ENCODE measurements at places on chromosomes 12 and 14.

DNA sequence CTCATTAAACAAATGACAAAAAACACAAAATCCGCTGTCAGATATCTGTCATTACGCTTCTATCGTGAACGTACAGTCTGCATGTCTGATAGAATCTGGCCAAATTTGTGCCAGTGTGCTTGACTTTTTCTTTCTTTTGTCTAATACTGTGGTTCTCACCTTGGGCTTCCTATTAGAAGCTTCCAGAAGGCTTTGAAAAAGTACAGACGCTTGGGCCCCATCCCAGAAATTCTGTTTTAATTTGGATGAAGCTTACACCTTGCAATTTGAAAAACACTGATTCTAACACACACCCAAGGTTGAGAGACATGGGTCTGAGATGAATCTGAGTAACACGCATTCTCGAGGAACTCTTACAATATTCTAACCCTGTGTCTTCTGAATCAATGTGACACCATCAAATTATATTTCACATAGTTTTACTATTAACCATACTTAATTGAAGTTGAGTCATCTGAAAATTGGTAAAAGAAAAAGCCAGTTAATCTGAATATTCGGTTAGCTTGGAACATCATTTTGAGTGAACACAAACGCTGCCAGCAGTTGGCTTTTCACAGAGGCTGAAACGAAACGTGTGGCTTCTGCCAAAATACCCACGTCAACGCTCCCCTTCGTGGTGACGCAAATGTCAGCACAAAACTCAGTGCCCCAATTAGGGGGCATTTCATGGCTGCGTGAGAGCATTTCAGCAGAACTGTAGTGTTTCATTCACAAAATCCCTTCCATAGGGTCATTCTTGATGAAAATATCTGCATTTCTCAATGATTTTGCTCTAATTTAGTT lies 420.5 kb downstream of the TMEM132D start:
- DNase-seq, result no peak

DNA sequence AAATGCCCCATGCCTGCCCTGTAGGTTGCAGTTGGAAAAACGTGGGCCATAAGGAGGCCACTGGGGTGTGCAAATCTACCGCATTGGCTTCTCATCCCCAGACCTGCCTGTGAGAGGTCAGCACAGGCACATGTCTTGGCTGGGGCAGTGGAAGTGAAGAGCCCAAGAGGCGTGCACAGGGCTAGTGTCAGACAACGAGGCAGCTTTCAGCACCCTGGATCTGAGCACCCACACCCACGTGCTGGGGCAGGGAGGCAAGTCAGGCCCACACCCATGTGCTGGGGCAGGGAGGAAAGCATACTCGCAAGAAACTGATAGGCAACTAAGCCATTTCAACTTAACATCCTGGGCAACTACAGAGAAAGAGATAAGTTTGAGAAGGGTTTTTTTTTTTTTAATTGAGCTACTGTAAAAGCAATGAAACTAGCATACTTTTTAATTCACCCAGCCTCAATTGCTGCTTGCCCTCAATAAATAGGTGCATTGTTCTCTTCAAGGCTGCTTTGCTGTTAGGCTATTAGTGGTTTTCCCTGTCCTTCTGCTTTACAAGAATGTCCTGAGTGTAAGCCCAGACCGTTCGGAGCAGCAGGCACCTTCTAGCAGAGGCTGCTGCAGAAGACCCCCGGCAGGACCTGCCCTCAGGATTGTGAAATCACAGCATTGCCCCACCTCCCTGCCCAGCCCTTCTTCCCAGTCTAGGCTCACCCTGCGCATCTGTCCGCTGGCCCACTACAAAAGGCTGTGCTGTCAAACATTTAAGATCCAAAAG lies 355.3 kb upstream of the FKBP4 start:
- DNase-seq, result no peak

GRCh38 chr12:49041881-49042484 lies 18.6 kb downstream of the KMT2D start:
- DNase-seq, result no peak

- no peak for DNase-seq
These were observed 146.6 kb downstream of the NRXN3 start for GRCh38 chr14:78316786-78317185.

- DNase-seq, result no peak
These were observed 46.0 kb downstream of the FAM222A start for GRCh38 chr12:109759595-109759994.

DNA sequence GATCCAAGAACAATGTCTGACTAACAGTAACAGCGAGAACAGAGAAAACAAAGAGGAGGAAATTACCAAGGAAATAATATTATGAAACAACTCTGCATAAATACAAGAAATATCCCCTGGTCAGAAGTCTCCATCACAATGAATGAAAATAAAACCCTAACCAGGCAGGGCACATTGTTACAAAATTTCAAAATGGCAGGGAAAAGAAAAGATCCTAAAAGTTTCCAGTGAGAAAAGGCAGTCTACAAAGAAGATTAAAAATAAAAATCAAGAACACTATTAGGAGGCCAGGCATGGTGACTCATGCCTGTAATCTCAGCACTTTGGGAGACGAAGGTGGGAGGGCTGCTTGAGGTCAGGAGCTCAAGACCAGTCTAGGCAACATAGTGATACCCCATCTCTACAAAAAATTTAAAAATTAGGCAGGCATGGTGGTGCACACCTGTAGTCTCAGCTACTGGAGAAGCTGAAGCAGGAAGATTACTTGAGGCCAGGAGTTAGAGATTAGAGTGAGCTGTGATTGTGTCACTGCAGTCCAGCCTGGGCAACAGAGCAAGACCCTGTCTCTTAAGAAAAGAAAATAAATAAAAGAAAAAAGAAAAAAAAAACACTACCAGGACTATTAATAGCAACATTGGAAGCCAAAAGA lies 47.8 kb downstream of the FERMT2 start:
- DNase-seq, result no peak

GRCh38 chr12:32568228-32568627 lies 110.9 kb upstream of the DNM1L start:
- no peak for DNase-seq

DNA sequence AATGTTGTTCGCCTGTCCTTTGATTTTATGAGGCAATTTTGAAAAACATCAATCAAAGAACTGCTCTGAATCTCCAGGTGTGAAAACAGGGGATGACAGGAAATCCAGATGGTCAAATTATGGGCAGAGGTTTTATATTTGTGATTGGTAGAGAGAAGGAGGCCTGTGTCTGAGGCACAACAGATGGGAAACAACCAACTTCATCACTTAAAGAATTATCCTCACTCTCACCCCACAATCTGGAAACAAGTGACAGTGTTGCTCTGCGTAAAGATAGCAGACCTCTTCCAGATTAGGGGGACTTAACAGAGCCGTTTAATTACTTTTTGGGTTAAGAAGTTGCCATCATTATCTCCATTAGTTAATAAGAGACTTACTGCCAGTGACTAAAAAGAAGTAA lies 64.1 kb upstream of the EGLN3 start:
- DNase-seq, result no peak

GRCh38 chr12:109608793-109609192 lies 35.2 kb downstream of the MVK start:
- DNase-seq, result no peak

DNA sequence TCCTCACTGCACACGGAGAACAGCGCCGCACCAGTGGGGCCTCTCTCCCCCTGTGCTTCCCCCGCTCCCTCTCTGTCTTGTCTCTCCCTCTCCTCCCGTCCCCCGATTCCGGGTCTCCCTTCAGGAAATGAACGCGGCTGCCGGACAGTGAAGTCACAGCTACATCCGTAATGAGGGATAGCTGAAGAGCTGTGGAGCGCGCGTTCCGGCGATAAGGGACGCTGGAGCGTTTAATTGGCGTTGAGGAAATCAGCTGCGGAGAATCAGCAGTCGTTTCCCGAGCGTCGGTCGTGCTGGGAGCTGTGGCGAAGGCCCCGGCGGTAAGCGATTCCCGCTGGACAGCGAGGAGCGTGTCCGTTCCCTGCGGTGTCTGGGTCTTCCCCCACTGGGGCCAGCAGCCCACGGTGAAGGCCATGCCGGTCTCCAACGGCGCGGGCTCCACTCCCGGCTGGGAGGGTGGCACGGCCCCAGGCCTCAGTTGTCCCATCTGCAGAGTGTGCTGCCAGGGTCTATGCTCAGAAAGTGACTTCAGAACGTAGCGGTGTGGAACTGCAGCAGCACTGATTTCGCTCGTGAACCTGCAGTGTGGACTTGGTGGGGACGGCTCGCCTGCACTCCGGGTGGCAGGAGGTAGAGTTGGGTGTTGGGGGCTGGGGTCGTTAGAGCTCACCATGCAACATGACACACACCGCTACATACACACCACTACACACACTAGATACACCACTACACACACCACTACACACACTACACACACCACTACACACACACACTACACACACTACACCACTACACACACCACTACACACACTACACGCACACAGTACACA lies 10.9 kb downstream of the NOC4L start:
- peak; percentile 57 for DNase-seq

DNA sequence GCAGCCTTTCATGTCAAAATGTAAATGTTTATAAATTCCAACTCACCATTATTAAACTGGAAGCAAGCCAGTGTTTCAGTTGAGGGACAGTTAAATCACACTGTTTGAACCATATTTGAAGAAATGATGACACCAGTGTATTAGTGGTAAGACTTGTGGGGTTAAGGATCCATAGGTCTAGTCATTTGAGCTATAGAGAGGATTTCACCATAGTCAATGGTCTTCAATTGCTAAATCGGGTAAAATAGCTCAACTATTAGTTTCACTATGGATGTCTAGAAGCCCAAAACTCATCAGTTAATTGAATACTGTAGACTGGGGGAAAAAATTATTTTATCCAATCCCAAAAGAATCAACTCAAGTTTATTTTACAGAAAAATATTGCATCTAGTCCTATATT lies 659.1 kb downstream of the NRXN3 start:
- DNase-seq, result no peak

GRCh38 chr12:132163041-132163910 lies 19.0 kb downstream of the NOC4L start:
- DNase-seq, result no peak

DNA sequence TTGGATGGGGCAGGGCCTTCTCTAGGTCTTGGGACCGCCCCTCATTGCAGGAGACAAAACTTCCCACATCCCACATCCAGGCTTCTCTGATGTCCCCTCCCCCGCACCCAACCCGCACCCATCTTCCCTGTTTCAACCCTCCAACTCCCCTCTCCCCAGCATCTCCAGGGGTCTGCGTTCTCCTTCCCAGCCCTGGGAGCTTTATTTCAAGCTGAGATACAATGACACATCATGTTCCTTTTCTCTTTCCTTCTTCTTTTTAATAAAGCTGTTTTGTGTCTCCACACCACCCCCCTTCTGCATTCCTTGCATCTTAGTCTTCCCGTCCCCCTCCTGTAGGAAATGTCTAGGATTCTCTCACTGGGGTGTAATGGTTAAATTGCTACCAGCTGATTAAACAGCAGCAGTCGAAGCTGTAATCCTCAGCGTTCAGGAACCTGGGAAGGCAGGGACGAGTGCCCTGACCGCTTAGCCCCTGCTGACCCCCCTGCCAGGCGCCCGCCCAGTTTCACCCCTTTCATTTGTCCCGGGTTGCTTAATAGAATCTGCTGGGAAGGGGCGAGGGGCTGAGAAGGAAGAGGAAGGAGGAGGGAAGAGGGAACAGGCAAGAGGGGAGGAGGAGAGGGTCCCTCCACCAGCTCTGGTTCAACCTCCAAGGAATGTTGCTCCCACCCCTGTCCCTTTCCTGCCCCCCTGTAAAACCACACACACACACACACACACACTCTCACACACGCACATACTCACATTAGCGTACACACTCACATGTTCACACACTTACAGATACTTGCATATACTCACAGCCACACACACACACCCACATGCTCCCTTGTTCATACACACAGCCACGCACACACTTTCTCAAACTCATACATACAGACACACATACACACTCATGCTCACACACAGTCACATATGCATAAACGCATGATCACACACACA lies 104.5 kb upstream of the MED13L start:
- no peak for DNase-seq

DNA sequence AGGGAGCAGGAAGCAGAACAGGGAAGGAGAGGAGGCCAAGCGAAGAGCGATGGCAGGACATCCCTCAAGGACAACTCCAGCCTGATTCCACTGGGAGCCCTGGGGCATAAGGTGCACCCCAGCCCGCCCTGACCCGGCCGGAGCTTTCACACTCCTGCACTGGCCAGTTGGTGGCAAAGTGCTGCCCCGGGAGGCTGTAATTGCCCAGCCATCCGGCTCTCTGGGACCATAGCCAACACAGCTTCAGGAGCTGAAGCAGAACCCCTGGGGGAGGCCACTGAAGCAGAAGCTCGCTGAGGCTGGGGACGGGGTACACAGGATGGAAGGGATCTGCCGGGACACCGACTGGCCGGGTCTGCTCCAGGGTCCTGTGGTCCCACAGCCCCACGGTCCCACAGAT lies 41.9 kb upstream of the BEGAIN start:
- DNase-seq, result no peak

DNA sequence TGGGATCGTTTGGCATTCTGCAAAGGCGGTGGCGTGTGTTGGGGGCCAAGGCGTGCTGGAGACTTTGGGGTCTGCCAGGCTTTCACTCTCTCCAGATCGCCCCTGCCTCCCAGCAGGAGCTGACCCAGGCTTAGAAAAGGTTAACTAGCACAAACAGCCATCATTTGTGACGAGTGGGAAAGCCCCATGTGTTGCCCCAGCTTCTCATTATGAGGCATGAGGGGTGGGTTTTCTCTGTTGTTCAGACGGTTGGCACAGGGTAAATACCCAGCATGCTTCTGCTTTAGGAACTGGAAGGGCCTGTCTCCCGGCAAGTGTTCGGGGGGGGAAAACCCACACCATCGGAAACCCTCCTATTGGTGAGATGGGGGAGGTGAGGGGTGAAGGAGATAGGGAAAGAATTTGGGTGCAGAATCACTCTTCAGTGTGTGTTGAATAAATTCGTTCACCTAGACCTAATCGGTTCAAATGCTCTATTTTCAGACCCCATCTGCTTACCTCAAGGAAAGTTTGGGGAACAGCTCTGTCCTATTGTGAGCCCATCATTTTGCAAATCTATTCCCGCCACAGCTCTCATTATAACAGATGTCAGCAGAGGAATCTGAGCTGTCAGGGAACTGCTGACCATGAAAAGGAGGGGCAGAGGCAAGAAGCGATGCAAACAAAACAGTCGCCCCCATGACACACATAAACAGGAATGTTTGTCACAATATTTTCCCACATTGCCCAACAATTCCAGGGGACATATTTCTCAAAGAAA lies 34.7 kb upstream of the C12orf42 start:
- no peak for DNase-seq

GRCh38 chr14:83425138-83425537 lies 1891.5 kb upstream of the SEL1L start:
- DNase-seq, result no peak

GRCh38 chr14:53979113-53979681 lies 22.6 kb upstream of the BMP4 start:
- DNase-seq, result no peak

DNA sequence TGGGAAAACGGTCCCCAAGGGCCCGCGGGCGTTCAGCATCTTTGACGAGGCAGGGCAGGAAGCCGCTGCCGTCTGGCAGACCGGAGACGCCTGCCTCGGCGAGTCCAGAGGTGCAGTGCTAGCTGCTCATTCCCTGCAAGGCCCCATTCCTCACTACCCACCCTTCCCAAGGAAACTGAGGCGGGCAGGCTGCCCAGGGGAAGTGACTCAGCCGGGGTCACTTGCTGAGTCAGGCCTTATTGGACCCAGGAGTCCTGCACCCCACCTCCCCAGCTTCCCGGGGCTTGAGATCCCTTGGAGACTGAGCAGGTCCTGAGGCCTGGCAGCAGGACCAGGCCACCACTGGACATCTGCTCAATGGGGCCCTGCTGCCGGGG lies 3.7 kb downstream of the SH2B3 start:
- no peak for DNase-seq

All from NAMALWA (cell line).